Activated CD4-positive, alpha-beta T cell treated with anti-CD3 and anti-CD28 coated beads, Interleukin-2, amount 10 ng/mL, durations not matched to agents 24 days and 14 days (primary cell): ENCODE measurements at places on chromosomes 7 and 10. TPM values are rescaled to one million over a fixed set of nuclear protein-coding genes. Genes with fewer than 3 reads are reported as not detected.

The CLDN15 gene
- 19.6 and 20.7 TPM in 2 replicates for total RNA-seq

The OPN4 gene
- not detected in 2 replicates for total RNA-seq

- DNase-seq: no peak
Observed at GRCh38 chr10:117441812-117442443, 66.7 kb upstream of the PDZD8 start.

The RPA3 gene
- 93.0 and 113 TPM in 2 replicates for total RNA-seq

The RABGEF1 gene
- total RNA-seq: 23.6 and 23.8 TPM in 2 replicates

The PCLO gene
- not detected in 2 replicates for total RNA-seq

- no peak for DNase-seq
Observed at GRCh38 chr10:17518338-17518737, 63.9 kb upstream of the ST8SIA6 start.

The CYP2C8 gene
- total RNA-seq: 0.12 TPM in 1 of 2 replicates, not detected in the other

The CALCR gene
- total RNA-seq: not detected in 2 replicates

The TMEM120A gene
- 36.1 and 38.2 TPM in 2 replicates for total RNA-seq

DNA sequence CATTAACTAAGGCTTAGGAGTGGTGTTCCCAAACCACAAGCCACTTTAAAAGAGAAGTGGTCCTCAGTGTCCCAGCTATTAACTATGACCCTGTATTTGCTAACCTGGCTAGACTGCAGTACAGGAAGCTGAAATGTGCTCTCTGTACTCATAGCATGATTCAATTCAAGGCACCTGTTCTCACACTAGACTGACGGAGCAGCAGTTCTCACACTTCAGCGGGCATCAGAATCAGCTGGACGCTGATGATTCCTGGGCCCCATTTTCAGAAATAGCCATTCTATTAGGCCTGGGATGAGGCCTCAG lies 24.5 kb upstream of the MSRB2 start:
- no peak for DNase-seq

The MCM10 gene
- 107 and 112 TPM in 2 replicates for total RNA-seq

GRCh38 chr10:87650838-87651589 lies 8.7 kb upstream of the PAPSS2 start:
- DNase-seq: no peak

DNA sequence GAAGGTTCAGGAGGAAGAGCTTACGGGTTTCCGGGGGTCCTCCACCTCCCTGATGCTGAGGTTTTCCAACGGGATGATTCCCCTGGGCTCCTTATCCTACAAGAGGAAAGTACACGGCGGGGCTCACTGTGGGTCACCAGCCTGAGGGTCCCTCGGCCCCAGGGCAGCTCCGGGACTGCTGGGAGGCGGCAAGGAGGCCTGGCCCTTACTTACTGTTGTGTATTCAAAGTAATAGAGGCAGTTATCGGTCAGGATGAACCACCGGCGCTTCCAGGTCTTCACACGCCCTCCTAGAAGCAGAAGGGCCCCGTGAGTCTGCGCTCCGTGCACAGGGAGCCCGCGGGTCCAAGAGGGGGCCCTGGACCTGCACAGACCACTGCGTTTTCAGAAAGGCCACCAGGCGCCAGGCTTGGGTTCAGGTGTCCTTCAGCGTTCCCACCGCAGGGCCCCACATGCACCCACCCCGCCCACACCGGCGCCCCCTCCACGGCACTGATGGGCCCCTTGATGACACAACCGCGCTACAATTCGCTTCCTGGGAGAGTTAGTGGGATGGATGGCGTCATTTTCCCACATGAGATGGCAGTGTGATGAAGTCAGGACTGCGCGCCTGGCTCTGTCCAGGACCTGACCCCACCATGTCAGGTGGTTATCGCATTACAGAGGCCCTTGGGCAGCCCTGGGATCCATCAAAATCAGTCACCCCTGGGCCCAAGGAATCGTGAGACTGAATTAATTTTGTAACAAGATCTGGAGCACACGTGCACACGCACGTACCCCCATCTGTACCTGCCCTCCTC lies 106.7 kb downstream of the CYTH3 start:
- no peak for DNase-seq

DNA sequence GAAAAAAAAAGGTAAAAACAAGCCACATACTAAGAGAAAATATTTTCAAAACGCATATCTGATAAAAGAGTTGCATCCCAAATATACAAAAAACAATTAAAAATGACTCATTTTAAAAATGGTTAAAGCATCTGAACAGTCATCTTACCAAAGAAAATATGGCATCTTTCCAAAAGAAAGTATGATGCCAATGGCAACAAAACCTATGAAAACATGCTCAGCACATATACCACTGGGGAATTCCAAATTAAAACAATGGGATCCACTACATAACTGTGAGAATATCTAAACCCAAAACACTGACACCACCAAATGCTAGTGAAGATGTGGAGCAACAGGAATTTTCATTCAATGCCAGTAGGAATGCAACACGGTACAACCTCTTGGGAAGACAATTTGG lies 39.3 kb downstream of the VSTM2A start:
- no peak for DNase-seq

DNA sequence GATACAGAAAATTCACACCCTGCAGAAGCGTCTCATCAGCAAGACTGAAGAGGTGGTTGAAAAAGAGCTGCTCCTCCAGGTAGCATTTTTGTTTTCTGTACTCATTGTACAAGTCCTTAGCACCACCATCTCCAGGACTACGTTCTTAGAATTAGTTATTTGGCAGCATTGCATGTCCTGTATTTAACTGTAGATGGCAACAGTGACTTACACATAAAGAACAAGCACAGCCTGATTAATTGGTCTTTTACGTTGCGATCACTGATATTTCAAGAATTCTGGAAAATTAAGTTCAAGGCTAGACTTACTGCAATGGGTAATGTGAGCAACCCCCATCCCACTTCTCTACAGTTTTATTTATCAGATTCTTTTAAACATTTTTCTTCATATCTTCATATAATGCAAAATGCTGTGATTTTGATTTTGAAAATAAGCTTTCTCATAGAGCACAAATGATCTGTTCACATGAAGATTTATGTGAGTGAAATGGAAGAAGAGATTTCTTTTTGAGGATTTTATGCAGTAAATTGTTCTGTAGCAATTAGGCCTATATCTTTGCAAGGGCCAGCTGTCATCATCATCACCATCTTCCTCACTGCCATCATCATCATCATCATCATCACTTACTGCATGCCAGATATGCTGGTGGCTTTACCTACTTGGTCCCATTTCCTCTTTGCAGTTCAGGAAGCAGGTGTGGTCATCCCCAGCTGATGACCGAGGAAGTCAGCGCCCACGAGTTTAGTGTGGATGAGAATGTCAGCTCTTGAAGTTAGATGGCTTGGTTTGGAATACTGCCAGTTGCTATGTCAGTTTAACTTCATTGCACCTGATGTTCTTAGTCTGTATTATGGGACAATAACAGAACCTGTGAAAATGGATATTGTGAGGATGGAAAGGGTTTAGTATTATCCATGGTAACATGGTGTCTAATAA lies 53.4 kb downstream of the CFAP58 start:
- DNase-seq: no peak

DNA sequence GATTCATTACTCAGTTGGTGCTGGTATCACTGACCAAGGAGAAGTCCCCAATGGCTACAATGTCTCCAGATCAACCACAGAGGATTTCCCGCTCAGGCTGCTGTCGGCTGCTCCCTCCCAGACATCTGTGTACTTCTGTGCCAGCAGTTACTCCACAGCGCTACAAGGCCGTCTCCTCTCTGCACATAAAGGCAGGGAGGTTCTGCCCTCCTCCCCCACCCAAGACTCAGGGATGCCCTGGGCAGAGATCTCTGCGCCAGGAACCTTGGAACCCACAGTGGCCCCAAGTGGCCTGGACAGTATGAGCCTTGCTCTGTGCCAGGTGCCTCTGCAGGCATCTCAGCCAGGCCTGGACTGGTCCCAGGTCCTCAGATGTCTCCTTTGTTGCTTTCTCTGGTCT lies 193.4 kb upstream of the PRSS58 start:
- no peak for DNase-seq

- DNase-seq: no peak
Observed at GRCh38 chr10:72886621-72887020, 6.9 kb upstream of the OIT3 start.

The AMZ1 gene
- total RNA-seq: not detected in 2 replicates

GRCh38 chr10:84098667-84099066 lies 40.6 kb upstream of the GHITM start:
- DNase-seq: no peak

DNA sequence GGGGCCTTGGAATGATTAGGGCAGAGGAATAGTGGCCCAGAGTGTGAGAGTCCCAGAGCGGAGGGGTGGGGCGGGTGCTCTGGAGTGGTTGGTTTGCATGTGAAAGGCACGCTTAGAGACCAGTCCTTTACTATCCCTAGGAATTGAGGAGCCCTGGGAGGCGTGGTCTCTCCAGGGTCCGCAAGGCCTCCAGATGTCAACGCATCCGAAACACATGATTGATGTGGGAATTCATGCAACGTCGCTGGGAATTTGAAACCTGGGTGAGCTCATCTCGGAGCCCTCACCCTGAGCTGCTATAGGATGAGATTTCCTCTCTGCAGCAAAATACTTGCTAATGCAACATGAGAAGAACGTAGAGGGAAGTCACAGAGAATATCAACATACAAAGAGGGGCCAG lies 51.2 kb downstream of the NPTX2 start:
- no peak for DNase-seq

The NOM1 gene
- total RNA-seq: 50.5 and 54.5 TPM in 2 replicates

DNA sequence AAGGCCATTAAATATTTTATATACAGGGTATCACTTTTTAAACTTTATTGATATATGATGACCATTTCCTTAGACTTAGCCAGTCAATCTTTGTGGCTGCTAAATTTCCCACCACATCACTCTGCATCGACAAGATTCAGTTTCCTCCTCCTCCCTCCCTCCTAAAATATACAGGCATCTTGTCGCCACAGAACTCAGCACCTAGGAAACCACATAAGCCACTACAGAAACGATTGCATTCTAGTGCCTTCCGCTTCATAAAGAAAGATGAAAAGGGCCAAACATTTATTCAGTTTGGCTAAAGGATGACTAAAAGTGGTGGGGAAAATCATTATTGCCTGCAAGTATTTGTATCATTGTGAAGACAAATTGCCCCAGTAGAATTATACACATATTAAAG lies 30.7 kb downstream of the ERCC6 start:
- peak; percentile 84 for DNase-seq

The A1CF gene
- total RNA-seq: not detected in 2 replicates

DNA sequence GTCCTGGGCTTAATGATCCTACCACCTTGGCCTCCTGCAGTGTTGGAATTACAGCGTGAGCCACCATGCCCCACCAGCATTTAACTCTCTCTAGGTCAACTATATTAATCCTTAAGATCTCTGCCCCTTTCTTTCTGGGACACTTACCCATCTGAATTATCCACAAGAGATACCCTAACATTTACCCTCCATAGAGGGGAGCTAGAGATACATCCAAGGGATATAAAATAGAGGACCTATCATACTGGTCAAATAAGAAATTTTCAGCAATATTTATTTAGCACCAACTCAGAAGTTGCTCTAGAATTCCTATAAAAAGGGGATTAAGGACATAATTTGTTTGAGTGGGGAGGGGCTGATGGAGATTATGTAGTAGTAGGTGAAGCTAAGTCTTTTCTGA lies 96.5 kb downstream of the OTUD1 start:
- DNase-seq: no peak
